CD4-positive, alpha-beta T cell (primary cell): ENCODE measurements at places on chromosomes 13 and 19.

GRCh38 chr13:65917731-65918130 lies 1312.4 kb downstream of the PCDH9 start:
- no peaks in the 10 kb centered on the region for H3K4me1 ChIP-seq
- H3K4me3 ChIP-seq = no peak overlapping the region
- no peaks in the 10 kb centered on the region for H3K27me3 ChIP-seq
- no peak for DNase-seq

DNA sequence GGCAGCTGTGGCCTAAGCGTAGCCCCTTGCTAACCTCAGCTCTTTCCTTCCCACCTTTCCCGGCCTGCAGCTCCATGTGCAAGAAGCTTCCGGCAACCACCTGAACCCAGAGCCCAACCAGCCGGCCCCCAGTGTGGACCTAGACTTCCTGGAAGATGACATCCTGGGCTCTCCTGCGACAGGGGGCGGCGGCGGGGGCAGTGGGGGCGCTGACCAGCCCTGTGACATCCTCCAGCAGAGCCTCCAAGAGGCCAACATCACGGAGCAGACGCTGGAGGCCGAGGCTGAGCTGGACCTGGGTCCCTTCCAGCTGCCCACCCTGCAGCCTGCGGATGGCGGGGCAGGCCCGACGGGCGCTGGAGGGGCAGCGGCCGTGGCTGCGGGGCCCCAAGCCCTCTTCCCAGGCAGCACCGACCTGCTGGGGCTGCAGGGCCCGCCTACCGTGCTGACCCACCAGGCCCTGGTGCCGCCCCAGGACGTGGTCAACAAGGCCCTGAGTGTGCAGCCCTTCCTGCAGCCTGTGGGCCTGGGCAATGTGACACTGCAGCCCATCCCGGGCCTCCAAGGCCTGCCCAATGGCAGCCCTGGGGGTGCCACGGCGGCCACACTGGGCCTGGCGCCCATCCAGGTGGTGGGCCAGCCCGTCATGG lies 33.8 kb upstream of the EHD2 start:
- H3K27ac ChIP-seq = no peak overlapping the region
- H3K27me3 ChIP-seq = no peaks in the 10 kb centered on the region
- no peaks in the 10 kb centered on the region for H3K4me1 ChIP-seq
- DNase-seq = no peak

DNA sequence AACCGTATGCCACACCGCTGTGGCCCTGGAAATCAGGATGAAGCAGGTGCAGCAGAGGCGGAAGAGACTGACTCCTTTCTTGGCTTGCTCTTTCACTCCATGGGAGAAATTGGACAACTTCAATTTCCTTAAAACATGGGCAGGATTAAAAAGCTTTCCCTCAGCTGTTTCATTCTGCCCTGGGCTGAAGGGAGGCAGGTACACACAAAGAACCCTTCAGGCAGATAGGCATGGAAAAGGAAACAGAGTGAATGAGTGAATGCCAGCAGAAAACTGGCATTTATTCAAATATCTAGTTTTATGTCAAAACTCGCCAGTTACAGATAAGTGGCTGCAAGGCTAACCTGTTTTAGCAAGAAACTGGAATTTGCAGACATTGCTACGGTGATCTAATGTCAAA lies 71.0 kb upstream of the SLC15A1 start:
- DNase-seq = no peak
- no peaks in the 10 kb centered on the region for H3K27me3 ChIP-seq
- no peaks in the 10 kb centered on the region for H3K4me1 ChIP-seq
- H3K4me3 ChIP-seq = no peak overlapping the region

DNA sequence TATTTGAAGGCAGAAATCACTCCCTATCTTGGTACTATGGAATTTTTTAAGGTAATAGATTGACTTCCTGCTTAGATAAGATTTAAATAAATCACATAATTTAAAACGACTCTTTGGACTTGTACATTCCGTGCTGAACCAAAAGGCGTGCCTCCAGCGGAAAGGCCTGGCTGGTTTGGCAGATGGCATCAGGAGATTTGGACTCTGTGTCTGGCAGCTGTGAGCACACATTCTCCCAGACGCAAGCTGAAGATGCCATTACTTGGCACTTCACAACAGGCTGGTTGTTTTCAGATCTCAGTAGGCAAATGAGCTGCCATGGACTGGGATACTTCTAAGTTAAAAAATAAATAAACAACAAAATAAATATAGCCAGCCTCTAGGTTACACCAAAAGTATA lies 104.5 kb upstream of the SLC15A1 start:
- peaks cover 76% of the 10 kb centered on the region for H3K36me3 ChIP-seq
- H3K27ac ChIP-seq = no peak overlapping the region
- H3K4me1 ChIP-seq = no peaks in the 10 kb centered on the region
- H3K27me3 ChIP-seq = no peaks in the 10 kb centered on the region
- no peak overlapping the region for H3K4me3 ChIP-seq

DNA sequence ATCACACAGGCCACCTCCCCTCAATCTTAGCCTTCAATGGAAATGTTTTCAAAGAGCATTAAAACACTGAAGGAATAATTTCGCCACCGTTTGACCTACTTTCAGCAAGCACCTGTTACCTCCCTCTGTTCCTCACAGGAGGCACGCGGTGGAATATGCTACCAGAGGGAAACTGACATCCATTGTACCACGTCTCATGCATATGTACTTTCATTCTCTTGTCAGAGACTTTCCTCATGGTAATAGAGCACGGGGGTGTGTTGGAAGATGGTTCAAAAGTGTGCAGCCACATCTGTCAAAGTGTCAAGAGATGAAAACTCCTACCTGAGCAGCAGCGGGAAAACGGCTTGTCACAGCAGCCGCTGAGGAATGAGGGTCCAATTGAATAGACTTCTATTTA lies 143.4 kb downstream of the NALCN start:
- H3K27me3 ChIP-seq = no peaks in the 10 kb centered on the region
- no peak for DNase-seq
- H3K4me3 ChIP-seq = no peak overlapping the region
- H3K36me3 ChIP-seq = no peaks in the 10 kb centered on the region
- no peaks in the 10 kb centered on the region for H3K4me1 ChIP-seq

DNA sequence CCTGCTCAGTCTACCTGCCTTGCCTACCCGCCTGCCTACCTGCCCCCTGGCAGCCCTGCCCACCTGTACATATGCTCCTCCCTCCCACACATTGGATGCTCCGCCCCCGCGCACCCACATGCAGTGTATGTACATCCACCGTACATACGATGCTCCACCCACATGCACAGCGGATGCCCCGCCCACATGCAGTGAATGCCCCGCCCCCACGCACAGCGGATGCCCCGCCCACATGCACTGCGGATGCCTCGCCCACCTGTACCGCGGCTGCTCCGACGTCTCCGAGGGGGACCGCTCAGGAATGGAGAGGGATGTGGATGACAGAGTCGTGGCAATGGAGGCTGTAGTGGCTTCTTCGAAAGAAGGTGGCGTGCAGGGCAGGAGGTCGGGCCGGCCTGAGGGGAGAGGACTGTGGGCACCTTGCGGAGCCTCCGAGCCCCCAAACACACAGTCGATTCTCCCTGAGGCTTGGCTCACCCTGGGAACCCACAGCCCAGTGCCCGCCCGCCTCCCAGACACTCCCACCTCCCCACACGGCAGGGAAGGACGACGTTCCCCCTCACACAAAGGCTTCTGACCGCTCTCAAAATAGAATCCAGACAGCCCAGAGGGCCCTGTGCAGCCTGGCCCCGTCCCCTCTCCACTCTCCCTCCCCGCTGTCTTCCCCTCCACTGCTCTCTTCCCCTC lies 16.5 kb upstream of the CACTIN start:
- DNase-seq = no peak
- no peak overlapping the region for H3K27ac ChIP-seq
- H3K27me3 ChIP-seq = no peaks in the 10 kb centered on the region
- no peaks in the 10 kb centered on the region for H3K4me1 ChIP-seq
- no peak overlapping the region for H3K4me3 ChIP-seq

GRCh38 chr19:15998166-15998565 lies 49.4 kb downstream of the OR10H4 start:
- no peaks in the 10 kb centered on the region for H3K27me3 ChIP-seq
- no peak for DNase-seq
- peaks cover 17% of the 10 kb centered on the region for H3K4me1 ChIP-seq

DNA sequence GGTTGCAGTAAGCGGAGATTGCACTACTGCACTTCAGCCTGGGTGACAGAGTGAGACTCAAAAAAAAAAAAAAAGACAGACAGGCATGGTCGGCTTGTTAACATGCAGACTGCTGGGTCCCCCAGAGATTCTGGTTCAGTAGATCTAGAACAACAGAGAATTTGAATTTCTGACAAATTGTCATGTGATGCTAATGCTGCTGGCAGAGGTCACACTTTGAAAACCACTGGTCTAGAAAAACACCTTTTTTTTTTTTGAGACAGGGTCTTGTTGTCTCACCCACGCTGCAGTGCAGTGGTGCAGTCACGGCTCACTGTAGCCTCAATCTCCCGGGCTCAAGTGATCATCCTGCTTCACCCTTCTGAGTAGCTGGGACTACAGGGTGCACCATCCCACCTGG lies 7.7 kb upstream of the LRFN3 start:
- no peaks in the 10 kb centered on the region for H3K27me3 ChIP-seq
- DNase-seq = no peak
- H3K36me3 ChIP-seq = no peaks in the 10 kb centered on the region
- no peak overlapping the region for H3K4me3 ChIP-seq
- H3K27ac ChIP-seq = peak overlapping the region; percentile 17

DNA sequence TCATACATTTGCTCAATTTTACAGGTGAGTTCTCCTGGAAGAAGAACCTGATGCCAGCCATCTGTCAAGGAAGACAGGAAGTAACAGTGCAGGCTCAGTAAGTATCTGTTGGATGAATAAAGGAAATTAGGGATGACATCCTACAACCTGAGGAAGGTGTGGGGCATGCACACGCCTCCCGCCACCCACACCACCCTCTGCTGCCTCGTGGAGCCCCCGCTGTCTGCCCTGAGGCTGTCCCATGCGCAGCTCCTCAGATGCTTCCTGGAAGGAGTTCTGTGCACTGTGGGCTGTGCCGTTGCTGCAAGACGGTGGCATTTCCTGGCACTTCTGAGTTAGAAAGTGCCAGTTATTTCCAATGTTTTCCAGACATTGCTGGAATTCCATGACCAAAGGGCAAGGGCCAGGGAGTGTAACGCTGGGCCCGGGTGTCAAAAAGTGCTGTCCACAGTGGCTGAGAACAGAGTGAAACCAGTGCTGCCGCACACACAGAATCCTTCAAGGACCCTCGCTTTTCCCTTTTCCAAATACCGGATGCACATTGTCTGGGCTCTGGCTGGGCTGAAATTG lies 4.2 kb upstream of the TEX29 start:
- H3K4me1 ChIP-seq = no peaks in the 10 kb centered on the region
- no peak overlapping the region for H3K4me3 ChIP-seq
- no peak for DNase-seq
- no peaks in the 10 kb centered on the region for H3K27me3 ChIP-seq
- no peak overlapping the region for H3K27ac ChIP-seq
- H3K36me3 ChIP-seq = no peaks in the 10 kb centered on the region

- H3K36me3 ChIP-seq = no peaks in the 10 kb centered on the region
- H3K4me1 ChIP-seq = no peaks in the 10 kb centered on the region
- H3K4me3 ChIP-seq = no peak overlapping the region
- no peak for DNase-seq
- H3K27me3 ChIP-seq = no peaks in the 10 kb centered on the region
Measured at GRCh38 chr13:89310943-89311672, 1639.9 kb downstream of the SLITRK5 start.

- H3K4me3 ChIP-seq = no peak overlapping the region
- H3K4me1 ChIP-seq = peaks cover 14% of the 10 kb centered on the region
- no peaks in the 10 kb centered on the region for H3K27me3 ChIP-seq
- no peak for DNase-seq
Measured at GRCh38 chr13:44768775-44769581, 192.8 kb upstream of the TSC22D1 start.

- no peaks in the 10 kb centered on the region for H3K27me3 ChIP-seq
- DNase-seq = no peak
- peaks cover 14% of the 10 kb centered on the region for H3K36me3 ChIP-seq
- H3K4me3 ChIP-seq = peak overlapping the region; percentile 76
- peak overlapping the region; percentile 91 for H3K27ac ChIP-seq
- peaks cover 98% of the 10 kb centered on the region for H3K4me1 ChIP-seq
Measured at GRCh38 chr19:55252760-55253663, 5.8 kb downstream of the PPP6R1 start.

- H3K27me3 ChIP-seq = no peaks in the 10 kb centered on the region
- H3K4me3 ChIP-seq = no peak overlapping the region
- no peaks in the 10 kb centered on the region for H3K36me3 ChIP-seq
- H3K4me1 ChIP-seq = no peaks in the 10 kb centered on the region
- DNase-seq = no peak
- no peak overlapping the region for H3K27ac ChIP-seq
Measured at GRCh38 chr13:113607056-113607888, 22.7 kb downstream of the TFDP1 start.

GRCh38 chr19:43811837-43812236 lies 9.6 kb upstream of the LYPD5 start:
- H3K36me3 ChIP-seq = no peaks in the 10 kb centered on the region
- no peak overlapping the region for H3K4me3 ChIP-seq
- no peak for DNase-seq
- no peaks in the 10 kb centered on the region for H3K27me3 ChIP-seq
- no peak overlapping the region for H3K27ac ChIP-seq

DNA sequence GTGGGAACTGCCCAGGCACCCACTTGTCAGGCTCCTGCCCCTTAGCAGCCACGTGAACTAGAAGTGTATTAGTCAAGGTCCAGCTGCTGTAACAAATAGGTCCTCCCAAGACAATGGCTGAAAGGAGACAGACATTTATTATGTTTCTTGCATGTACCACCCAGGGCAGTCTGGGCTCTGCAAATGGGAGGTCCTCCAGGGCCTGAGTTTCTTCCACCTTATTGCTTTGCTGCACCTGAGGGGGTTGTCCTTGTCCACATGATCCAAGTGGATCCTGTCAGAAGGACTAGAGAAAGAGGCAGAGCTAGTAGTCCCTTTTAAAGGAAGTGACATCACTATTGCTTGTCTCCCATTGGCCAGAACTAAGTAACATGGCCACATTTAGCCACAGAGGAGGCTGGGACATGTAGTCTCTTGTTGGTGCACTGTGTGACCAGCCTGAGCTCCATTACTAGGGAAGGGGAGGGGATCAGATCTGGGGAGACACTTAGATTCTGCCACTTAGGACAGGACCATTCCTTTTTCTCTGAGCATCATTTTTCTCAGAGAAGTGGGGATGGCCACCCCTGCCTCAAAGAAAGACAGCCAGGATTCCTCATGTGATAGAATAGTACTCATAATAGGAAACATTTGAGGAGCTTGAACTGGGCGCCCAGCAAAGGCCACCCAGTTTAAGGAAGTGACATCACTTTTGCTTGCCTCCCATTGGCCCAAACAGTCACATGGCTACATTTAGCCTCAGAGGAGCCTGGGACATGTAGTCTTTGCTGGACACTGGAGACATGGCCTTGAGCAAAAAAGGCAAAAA lies 15.1 kb downstream of the CC2D1A start:
- H3K27me3 ChIP-seq = no peaks in the 10 kb centered on the region
- peaks cover 58% of the 10 kb centered on the region for H3K36me3 ChIP-seq
- H3K4me1 ChIP-seq = peaks cover 2% of the 10 kb centered on the region
- DNase-seq = peak; percentile 15

- H3K27me3 ChIP-seq = peaks cover 9% of the 10 kb centered on the region
- H3K4me1 ChIP-seq = peaks cover 5% of the 10 kb centered on the region
- DNase-seq = no peak
- no peak overlapping the region for H3K27ac ChIP-seq
Measured at GRCh38 chr19:13942023-13942684, 3.9 kb upstream of the PODNL1 start.
